Activated CD8-positive, alpha-beta memory T cell treated with anti-CD3 and anti-CD28 coated beads for 24 hours (primary cell): ENCODE measurements at places on chromosomes 4 and X.

- no peak for DNase-seq
Observed at GRCh38 chr4:169311643-169312365, 41.0 kb upstream of the SH3RF1 start.

- no peak for DNase-seq
Observed at GRCh38 chr4:169251291-169252235, 19.2 kb downstream of the SH3RF1 start.

DNA sequence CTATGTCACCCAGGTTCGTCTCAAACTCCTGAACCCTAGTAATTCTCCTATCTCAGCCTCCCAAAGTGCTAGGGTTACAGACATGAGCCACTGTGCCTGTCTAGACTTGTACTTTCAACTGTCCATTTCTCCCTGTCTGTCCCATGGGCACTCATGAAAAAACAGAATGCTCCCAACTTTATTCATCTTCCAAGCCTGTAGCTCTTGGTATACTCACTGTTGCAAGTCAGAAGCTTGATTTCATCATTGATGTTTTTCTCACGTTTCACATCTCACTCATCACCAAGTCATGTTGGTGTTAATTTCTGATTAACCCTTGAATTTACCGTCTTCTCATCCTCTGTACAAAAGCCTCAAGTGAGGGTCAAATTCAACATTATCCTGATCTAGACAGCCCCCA is 7.3 kb upstream of the SRP72 start:
- DNase-seq, result no peak

DNA sequence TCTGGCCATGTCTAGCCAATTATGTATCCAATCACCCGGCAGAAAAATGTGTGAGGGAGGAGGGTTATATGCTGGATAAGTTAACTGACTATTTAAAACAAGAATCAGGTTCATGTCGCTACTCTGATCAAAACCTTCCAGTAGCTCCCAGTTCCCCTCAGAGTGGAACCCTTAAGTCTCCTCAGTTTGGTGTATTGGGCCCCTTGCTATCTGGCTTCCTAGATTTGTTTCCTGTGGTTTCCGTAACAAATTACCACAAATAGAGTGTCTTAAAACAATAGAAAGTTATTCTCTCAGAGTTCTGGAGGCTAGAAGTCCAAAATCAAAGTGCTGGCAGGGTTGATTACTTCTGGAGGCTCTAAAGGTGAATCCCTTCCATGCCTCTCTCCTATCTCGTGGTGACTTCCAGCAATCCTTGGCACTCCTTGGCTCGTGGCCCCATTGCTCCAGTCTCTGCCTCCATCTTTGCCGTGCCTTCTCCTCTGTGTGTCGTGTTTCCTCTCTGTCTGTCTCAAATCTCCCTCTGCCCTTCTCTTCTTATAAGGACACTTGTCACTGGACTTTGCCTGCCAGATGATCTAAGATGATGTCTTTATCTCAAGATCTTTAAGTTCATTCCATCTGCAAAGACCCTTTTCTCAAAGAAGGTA is 10.5 kb upstream of the ENPP6 start:
- no peak for DNase-seq

DNA sequence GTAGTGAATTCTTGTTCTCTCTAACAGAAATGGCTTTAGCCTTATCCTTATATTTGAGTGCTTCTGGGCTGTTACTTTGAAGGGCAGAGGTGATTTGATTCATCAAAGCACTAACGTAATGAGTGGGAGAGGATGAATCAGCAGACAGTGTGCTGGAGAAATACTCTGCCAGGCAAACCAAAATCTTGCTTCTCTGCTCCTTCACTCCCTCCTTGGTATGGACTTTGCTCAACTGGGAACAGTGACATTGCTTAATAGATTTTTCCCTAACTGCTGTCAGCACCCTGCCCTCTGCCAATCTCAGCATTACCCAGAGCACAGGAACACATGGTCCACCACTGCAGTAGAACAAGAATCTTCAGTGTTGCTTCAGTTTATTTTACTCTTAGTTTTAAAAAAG is 56.0 kb downstream of the PDLIM5 start:
- DNase-seq, result no peak

DNA sequence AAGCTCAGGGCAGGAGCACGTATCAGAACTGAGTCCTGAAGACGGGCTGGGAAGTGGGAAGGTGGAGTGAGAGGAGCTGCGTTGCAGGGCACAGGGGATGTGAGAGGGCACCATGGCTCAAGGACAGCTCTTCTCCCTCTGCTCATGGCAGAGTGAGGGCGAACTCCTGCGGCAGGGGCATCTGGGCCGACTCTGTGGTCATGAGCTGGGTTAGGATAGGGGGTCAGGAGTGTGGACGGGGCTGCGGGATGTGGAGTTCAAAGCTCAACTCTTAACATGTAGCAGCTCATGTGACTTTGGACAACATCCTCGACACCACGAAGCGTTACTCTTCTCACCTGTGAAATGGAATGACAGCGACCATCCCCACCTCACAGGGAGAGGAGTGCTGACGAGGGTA is 19.4 kb upstream of the SORCS2 start:
- DNase-seq, result no peak

- no peak for DNase-seq
Observed at GRCh38 chr4:57234252-57234775, 124.1 kb upstream of the IGFBP7 start.

- peak; percentile 84 for DNase-seq
Observed at GRCh38 chr4:151408630-151409469, at the start of gene FHIP1A. Gene FHIP1A, plus strand, starts transcription at chr4:151409176. Its CDS starts 157,084 bp downstream, at chr4:151566260.

DNA sequence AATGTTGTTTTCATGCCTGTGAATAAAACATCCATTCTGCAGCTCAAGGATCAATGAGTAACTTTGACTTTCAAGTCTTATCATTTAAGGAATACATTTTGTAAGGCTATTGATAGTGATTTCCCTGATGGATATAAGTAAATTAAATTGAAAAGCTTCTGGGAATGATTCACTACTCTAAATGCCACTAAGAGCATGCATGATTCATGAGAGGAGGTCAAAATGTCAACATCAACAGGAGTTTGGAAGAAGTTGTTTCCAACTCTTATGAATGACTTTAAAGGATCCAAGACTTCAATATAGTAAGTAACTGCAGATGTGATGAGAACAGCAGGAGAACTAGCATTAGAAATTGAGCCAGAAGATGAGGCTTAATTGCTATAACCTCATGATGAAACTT is 1487.3 kb downstream of the PCDH7 start:
- no peak for DNase-seq

DNA sequence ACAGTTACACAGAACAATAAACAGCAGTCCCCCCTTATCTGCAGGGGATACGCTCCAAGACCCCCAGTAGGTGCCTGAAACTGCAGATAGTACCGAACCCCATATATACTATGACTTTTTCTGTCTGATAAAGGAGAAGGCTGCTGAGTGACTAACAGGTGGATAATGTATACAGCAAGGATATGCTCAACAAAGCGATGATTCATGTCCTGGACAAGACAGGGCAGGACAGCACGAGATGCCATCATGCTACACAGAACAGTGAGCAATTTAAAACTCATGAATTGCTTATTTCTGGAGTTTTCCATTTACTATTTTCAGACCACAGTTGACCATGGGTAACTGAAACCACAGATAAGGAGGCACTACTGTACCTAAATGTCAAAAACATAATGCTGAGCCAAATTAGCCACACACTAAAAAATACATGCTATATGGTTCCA is 76.1 kb downstream of the MANBA start:
- no peak for DNase-seq

GRCh38 chr4:118757761-118758251 is 72.6 kb downstream of the METTL14 start:
- no peak for DNase-seq

DNA sequence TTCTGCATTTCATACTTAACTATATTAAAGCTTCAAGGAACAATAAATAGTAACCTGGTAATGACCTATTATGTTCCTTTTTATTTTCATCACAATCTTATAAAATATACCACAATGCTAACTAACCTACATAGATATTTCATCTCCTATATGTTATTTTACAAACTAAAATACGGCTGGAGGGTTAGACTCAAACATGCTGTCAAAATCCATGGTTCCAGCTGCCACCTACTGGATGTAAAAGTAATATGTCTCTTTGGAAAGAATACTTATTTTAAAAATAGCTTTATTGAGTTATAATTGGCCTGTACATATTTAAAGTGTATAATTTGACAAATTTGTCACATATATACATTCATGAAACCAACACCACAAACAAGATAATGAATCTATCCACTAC is 15.0 kb downstream of the RGN start:
- no peak for DNase-seq

- no peak for DNase-seq
Observed at GRCh38 chr4:11914406-11914805, 485.7 kb upstream of the HS3ST1 start.

- no peak for DNase-seq
Observed at GRCh38 chrX:137749246-137749645, 183.3 kb downstream of the ZIC3 start.

- DNase-seq, result no peak
Observed at GRCh38 chr4:33989820-33990443, 2254.4 kb downstream of the ARAP2 start.

DNA sequence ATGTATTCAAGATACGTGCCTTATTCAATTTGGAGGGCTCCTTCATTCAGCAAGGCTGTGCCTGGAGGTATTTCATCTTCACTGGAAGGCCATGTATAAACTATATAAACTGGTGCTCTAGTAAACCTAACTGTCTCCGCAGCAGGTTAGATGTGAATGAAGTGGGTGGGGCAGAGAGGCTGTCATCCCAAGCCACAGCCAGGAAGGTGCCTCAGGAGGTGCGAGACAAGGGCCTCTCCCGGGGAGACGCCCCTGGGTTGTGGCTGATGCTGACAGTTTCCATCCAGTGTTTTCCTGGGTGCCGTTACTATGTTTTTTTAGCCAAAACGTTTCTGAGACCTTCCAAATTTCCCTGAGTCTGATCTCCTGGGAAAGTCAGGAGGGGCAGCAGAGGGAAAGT is 221.5 kb upstream of the RPL34 start:
- no peak for DNase-seq

DNA sequence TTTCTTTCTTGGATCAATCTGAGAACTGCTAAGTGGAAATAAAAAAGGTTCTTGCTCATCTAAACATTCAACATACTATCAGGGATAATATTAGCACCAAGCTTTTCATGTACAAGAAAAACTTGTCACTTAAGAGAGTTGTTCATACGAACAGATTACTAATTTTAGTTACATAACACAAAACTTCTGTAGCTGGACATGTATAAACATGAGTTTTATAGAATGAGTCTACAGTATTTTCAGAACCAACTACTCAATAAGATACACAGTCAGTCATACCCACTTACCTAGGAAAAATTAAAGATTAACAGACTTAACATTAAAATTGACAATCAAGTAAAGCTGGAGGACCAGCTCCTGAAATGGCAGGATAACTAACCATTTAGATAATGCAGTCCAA is 540.1 kb upstream of the FAM241A start:
- no peak for DNase-seq

GRCh38 chr4:108168671-108169523 is at the start of gene LEF1:
Gene LEF1, minus strand, starts transcription at chr4:108168932. Its CDS starts 1,165 bp downstream, at chr4:108167767.
- peak; percentile 87 for DNase-seq

- no peak for DNase-seq
Observed at GRCh38 chr4:83556006-83556707, 20.2 kb downstream of the GPAT3 start.

DNA sequence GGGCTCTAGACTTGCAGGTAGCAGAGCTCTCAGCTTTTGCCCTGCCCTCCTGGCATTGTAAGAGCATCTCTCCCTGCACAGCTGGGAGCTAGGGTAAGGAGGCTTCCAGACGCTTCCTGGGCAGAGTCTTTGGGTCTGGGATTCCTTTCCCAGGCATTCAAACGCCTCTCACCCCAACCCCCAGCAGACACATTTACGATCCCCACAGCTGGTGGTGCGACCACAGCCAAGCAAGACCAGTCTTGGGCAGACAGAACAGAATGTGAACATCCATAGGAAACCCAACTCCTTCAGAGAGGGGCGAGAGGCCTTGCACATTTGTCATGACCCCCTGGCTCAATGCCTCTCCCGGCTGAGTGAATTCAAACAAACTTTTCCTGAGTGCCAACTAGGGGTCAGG is 38.1 kb upstream of the CD99L2 start:
- DNase-seq, result no peak

GRCh38 chrX:149837639-149838038 is 43.3 kb upstream of the MAGEA8 start:
- no peak for DNase-seq
